ENCODE measurements at places on chromosomes 3 and 15. TPM values are rescaled to one million over a fixed set of nuclear protein-coding genes. Genes with fewer than 3 reads are reported as not detected.

Gene SOX2
- total RNA-seq, result 0.88 TPM

Gene ITGA11
- total RNA-seq, result 2.9 TPM

Gene THRB
- total RNA-seq, result 1.8 TPM

Gene ADGRG7
- total RNA-seq, result not detected

Gene AP4E1
- total RNA-seq, result 9.3 TPM

Gene SOX14
- not detected for total RNA-seq

Gene PLSCR5
- total RNA-seq, result not detected

Gene WDR73
- 40.4 TPM for total RNA-seq

Gene DUOXA2
- not detected for total RNA-seq

Gene SPATA12
- total RNA-seq, result 0.52 TPM

Gene SENP8
- total RNA-seq, result 0.92 TPM

Gene TGM4
- total RNA-seq, result 0.05 TPM

Gene ARPP21
- total RNA-seq, result 0.12 TPM

Gene KLHL24
- total RNA-seq, result 6.9 TPM

Gene CFAP92
- 0.05 TPM for total RNA-seq

Gene DOCK3
- total RNA-seq, result 0.43 TPM

Gene TRIM42
- total RNA-seq, result not detected

Gene TP63
- 0.42 TPM for total RNA-seq

Gene PSTPIP1
- total RNA-seq, result not detected

Gene CRYGS
- total RNA-seq, result 0.57 TPM

Gene GPR176
- 11.4 TPM for total RNA-seq

Gene SLC6A20
- total RNA-seq, result 0.02 TPM

Gene TUSC7
- total RNA-seq, result not detected

Gene KLHL6
- not detected for total RNA-seq

Gene SLC25A20
- total RNA-seq, result 12.9 TPM

Gene C3orf49
- total RNA-seq, result not detected

Gene CHRNA7
- total RNA-seq, result 4.7 TPM

Gene SNTN
- not detected for total RNA-seq

Gene GOLGA6L4
- total RNA-seq, result 0.28 TPM

Gene KLHL40
- not detected for total RNA-seq

Gene NANOGP8
- not detected for total RNA-seq

Gene ZMYND10
- 1.2 TPM for total RNA-seq

Gene BNC1
- total RNA-seq, result 0.49 TPM

Gene AGBL1
- total RNA-seq, result not detected

Gene GPR15
- not detected for total RNA-seq

Gene CLDN18
- total RNA-seq, result not detected

Gene SLC28A1
- total RNA-seq, result not detected

Gene C2CD4A
- total RNA-seq, result 0.02 TPM

Gene SEC61A1
- total RNA-seq, result 134 TPM

Gene EXD1
- not detected for total RNA-seq

Gene EAF2
- 2.8 TPM for total RNA-seq

Gene CELF6
- 0.15 TPM for total RNA-seq

Gene PP2D1
- total RNA-seq, result not detected

Gene ST8SIA2
- 0.57 TPM for total RNA-seq

Gene ARGFX
- total RNA-seq, result not detected

Gene DISP2
- total RNA-seq, result 1.1 TPM

Measured in A549 treated with DMSO at 1 μM for 4 hours (cell line).